IMR-90 (cell line): ENCODE measurements at places on chromosomes 5 and 9.

GRCh38 chr5:43571237-43571636 is 14.4 kb upstream of the PAIP1 start:
- DNase-seq = no peak

DNA sequence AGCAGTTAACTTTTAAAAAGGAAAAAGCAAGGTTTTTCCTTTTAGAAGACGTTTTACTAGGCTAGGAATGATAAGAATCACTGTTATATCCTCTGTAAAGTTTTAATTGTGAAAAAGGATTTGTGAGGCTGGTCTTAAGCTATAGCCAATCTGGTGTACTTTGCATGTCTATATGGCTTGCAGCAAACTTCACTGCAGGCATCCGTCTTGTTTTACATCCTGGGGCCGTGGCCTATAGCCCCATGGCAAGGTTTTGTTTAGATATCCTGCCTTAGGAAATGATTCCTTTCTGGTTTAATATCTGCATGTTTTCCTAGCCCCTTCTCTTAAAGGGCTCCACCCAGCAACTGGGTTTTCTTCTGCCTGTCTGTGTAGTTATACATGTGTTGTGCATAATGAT is 272.8 kb downstream of the ICE1 start:
- no peak for DNase-seq

GRCh38 chr9:129482521-129483414 is 138.1 kb downstream of the C9orf50 start:
- DNase-seq = peak; percentile 84

- DNase-seq = no peak
Observed at GRCh38 chr9:109828254-109828653, 48.3 kb downstream of the PALM2AKAP2 start.

DNA sequence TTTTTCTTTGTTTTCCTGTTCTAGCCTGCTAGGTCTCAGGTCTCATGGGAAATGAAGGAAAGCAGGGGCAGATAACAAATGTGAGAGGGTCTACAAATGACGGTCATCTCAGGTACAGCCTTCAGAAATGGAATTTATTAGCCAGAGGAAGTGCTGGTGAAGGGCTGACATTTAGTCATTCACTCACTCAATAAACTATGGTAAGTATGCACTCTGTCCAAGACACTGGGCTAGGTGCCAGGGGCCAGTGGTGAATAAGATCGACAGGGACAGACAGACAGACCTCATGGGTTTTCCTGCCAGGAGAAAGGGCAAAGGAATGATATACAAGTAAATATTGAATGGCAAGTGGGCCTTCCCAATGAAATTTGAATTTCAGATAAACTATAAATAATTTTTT is 6.3 kb downstream of the PDE6A start:
- peak; percentile 50 for DNase-seq

DNA sequence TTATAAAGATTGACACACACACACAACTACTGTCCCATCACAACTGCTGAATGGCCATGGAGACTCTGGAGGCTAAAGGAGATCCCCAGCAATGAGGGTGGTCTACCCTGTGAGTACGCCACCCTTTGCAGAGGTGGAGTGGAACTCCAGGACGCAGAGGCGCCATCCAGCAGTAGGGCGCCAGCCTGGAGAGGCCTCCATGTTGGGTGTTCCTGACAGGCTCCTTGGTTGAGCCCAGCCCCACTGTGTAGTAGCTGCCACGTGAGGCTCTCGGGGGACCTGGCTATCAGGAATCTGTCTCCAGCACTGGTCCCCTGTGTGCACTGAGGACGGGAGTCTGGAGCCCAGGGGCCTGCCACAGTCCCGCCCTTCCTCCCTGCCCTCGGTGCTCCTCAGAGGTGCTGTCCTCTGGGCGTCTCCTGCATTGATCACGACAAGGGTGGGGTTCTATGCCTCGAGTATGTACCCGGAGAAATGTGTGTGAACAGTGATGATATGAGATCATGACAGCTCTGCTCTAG is 72.3 kb downstream of the DAP start:
- no peak for DNase-seq

GRCh38 chr5:145680767-145681166 is 154.4 kb downstream of the PRELID2 start:
- DNase-seq = no peak

- DNase-seq = no peak
Observed at GRCh38 chr5:56984445-56984844, 32.5 kb upstream of the MIER3 start.

GRCh38 chr9:128160603-128160987 is 530 bp downstream of the BBLN start:
- DNase-seq = peak; percentile 30

- DNase-seq = no peak
Observed at GRCh38 chr5:14842117-14842516, 29.5 kb downstream of the ANKH start.

- peak; percentile 0 for DNase-seq
Observed at GRCh38 chr5:85109616-85110015, 724.9 kb upstream of the EDIL3 start.

DNA sequence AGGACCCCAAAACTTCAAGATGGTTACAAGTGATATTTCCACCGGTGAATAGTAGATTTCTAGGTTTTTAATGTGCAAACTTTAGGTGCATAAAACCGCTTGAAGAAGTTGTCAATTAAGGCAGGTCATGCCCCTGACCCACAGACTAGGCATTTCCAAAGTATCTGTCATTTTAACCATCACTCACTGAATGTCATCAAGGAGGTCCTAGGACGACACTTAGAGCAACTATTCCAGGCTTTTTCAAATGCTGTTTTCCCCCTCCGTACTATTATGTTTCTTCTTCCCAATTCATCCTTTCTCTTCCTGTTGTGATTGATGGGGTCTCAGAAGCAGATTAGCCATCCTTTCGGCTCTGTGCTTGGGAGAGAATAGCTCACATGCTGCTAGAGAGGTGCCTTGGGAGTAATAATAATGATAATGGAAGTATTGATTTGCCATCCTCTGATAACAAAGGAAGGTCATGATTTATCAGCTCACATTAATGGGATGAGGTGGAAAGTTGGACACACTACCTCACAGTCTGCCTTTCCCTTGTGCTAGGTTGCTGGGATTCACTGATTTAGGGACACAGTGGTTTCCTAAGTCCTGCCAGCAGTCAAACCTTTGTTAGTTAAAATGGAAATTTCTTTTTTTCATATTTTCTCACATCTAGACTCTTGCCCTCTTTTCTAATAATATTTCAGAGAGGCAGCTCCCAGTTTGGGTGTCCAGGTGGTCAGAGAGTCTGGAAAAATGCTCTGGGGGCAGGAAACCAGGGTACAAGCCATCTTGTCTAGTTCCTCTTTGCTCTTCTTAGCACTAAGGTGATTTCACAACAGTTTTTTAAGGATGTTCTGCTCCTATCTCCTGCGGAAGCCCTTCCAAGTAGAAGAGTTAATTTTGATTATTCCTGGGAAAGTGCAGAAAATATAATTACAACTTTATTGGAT is 67.0 kb downstream of the PTTG1 start:
- no peak for DNase-seq

DNA sequence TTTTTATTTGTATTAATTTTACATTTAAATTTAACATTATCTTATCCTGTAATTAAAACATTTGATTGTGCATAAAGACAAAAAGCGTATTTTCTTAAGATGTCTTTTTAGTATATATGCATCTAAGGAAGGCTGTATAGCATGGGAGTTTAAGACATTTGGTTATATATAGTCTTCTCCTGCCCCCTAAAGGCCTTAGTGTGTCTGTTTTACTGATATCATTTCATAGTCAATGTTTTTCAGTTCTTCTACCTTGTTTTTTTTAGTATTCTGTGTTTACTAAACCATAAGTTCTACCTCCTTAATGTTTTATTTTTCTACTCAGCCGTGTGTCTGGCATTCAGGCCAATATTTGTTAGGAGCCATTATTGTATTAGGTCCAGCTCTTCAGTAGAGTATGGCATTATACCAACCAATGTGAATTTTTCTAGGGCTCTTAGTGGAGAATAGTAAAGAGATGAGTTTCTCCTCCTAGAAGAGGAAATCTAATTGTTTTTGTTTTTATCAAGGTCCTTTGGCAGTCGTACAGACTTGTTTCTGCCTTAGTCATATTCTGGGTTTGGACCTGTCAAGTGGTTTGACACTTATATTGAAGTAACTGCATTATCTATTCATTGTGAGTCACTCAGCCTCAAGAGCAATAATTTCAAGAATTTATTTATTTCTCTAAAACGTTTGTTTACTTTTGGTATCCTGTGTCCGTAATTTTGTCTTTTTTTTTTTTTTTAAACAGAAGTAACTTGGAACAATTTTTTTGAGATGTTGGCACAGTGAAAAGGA is 74.8 kb downstream of the SLF1 start:
- peak; percentile 93 for DNase-seq
